ENCODE measurements at places on chromosomes 5 and 9.

- DNase-seq = no peak
Measured at GRCh38 chr5:95439801-95440493, 48.8 kb downstream of the FAM81B start.

DNA sequence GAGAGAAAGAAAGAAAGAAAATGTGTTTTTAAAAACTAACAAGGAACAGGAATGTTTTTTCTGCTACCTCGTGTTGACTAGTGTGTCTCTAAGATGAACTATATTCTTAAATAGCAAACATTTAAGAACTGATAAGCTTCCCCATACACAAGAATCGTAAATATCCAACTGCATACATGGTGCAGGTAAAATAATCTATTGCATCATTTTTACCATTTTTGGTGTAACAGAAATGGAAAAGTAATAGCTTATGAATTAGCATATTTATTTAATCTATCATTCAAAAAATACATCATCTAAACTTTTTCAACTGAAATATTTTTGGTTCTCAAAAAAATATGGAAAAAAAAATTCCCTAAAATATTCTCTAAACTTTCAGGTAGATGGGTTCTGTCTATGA is 59.7 kb upstream of the RAD23B start:
- DNase-seq = no peak

- DNase-seq = no peak
Measured at GRCh38 chr5:53983568-53984460, 326.6 kb downstream of the ARL15 start.

DNA sequence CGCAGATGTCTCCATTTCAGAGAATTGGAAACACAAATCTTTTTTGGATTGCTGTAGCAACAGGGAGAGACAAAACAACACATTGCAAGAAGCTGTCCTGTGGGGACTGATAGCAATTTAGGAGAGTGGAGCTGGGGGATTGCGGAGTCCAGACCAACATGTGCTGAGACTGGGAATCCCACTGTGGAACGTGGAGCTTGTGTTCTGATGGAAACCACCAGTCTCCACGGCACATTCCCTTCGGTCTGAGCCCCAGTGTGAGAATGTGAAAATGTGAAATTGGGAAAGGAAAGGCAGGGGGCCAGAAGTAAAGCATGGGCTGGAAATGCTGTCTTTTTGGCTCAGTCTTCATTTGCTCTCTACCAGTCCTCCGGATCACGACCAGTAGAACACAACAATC is 348.8 kb upstream of the TNC start:
- DNase-seq = no peak

DNA sequence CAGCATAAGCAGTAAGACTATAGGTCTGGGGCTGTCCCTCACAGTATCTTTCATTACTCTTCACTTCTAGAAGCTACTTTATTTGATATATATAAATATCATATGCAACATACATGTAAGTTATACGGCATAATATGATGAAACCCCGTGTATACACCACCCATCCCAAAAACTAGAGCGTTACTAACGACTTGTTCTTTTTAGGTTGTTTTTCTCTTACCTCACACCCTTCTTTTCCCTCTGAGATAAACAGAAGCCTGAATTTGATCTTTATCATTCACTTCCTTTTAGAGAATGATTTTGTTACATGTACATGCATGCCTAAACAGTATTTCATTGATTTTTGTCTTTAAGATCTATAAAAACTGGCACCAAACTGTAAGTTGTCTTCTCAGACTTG is 3.7 kb downstream of the TRMO start:
- DNase-seq = no peak

DNA sequence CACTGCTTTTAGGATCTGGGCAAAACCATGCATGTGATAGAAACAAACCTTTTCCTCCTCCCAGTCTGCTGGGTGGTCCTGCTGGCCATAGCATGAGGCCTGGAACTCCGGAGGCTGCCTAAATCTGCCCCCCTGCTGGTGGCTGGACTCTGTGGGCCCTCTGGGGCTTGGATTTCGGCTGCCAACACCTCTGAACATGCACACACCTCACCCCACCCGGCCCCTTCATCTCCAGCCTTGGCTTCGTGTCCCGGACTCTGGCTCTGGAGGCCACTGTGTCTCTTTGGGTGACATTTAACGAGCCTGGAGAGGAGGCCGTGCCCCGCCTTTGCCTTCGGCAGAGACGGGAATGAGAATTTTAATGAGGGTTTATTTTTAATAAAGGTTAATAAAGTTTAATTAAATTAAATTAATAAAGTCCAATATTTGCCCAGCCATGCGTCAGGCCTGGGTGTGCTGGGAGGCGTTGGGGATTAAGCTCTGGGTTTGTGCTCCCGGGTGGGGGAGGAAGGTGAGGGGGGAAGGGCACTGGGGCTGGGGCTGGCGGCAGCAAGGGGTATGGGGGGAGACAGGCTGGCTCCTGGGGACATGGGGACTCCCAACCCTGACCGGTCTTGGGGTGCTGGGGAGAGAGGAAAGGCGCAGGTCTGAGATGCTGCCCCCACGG is 251.8 kb downstream of the PBX3 start:
- DNase-seq = no peak

- DNase-seq = no peak
Measured at GRCh38 chr5:120365656-120366446, 98.2 kb upstream of the PRR16 start.

DNA sequence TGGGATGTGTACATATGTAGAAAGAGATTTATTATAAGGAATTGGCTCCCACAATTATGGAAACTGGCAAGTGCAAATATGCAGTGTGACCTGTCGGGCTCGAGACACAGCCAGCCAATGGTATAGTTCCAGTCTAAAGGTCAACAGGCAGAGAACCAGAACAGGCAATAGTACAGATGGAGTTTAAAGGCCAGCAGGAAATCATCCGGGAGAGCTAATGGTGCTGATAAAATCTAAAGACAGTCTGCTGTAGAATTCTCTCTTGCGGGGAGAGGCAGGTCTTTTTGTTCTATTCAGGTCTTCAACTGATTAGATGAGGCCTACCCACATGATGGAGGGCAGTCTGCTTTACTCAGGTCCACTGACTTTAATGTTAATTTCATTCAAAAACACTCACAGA is 21.8 kb downstream of the ANKRD31 start:
- no peak for DNase-seq

- DNase-seq = no peak
Measured at GRCh38 chr5:142057697-142058056, 44.9 kb upstream of the GNPDA1 start.

DNA sequence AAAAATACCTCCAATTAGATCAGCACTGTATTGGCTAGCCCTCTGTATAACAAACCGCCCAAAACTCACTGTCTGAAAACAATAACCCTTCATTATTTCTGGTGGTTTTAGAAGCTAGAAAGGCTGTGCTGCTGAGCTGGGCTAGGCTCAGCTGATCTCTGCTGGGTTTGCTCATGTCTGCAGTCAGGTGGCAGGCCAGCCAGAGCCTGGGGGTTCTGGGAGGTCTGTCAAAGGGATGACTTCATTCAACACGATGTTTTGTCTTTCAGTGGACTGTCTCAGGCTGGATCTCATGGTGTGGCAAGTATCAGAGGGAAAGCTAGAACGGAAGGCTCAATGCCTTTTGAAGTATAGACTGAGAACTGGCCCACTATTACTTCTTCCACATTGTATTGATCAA is 335.1 kb upstream of the DMAC1 start:
- DNase-seq = no peak

GRCh38 chr9:91503673-91504081 is 80.0 kb upstream of the NFIL3 start:
- no peak for DNase-seq

- no peak for DNase-seq
Measured at GRCh38 chr5:156685481-156685880, 164.6 kb upstream of the PPP1R2B start.

GRCh38 chr5:147512659-147513379 is 3.0 kb upstream of the DPYSL3 start:
- DNase-seq = no peak

- no peak for DNase-seq
Measured at GRCh38 chr5:172044631-172045314, 38.3 kb upstream of the FBXW11 start.
